ENCODE measurements at places on chromosomes 16 and 17.

GRCh38 chr17:4560421-4560820 is at the start of gene GGT6:
TSS of gene GGT6 (minus strand) at chr17:4560577. CDS start at chr17:4560521, 56 bp downstream.
- no peak for DNase-seq

- no peak for DNase-seq
Measured at GRCh38 chr16:88688013-88688778, 1.9 kb upstream of the SNAI3 start.

DNA sequence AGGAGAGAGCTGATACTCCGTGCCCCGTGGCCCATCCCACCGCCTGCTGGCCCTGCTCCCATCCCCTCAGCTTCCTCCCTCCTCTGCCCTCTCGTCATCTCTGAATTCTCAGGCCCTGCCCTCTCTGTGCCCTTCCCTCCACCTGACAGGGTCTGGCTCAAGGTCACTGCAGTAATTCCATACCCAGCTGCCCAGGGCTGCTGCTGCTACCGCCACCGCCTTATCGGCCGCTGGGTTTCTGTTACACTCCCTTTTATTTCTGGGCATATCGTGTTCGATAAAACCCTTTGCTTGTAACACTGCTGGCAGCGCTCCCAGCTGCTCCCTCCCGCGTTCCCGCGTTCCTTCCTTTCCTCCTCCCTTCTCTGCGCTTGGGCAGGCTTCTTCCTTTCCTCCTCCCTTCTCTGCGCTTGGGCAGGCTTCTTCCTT is 1.2 kb downstream of the EPN3 start:
- no peak for DNase-seq

DNA sequence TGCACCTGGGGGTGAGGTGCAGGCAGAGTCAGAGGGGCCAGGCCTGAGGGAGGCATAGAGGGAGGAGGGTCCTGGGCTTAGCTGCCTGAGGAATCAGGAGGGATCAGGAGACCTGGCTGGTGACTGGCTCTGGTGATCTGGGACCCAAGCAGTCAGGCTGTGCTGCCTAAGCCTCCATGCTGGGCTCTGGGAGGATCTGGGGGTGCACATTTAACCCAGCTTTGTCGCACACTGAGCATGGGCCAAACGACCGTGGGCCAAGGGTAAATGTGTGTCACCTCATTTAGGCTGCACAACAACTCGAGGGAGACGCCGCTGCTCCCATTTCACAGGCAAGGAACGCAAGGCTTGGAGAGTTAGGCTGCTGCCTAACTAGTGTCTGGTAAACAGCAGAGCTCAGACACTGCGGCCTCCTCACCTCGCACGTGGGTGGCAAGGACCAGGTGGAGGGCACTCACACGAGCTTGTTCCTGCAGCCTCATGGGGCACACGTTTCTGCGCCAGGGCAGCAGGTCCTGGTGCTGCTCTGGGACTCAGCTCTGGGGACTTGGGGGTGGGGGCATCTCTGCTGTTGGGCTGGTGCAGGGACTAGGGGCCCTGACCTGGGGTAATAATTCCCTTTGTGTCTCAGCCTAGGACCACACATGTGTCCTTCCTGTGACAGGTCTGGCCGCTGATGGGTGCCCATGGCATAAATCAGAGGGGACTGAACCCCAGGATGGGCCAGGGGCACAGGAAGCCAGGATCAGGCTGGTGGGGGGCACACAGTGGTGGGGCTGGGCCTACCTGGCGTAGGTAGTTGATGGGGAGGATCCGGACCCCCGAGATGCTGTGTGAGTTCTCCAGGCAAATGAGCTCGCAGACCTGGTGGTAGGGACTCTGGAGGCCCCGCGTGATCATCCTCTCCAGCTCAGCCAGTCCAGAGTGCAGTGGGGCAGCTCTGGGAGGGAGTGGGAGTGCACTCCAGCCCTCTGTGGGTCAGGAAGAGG is 18.7 kb downstream of the TMEM235 start:
- DNase-seq, result no peak

GRCh38 chr17:9241774-9242496 is 220.6 kb downstream of the NTN1 start:
- no peak for DNase-seq

DNA sequence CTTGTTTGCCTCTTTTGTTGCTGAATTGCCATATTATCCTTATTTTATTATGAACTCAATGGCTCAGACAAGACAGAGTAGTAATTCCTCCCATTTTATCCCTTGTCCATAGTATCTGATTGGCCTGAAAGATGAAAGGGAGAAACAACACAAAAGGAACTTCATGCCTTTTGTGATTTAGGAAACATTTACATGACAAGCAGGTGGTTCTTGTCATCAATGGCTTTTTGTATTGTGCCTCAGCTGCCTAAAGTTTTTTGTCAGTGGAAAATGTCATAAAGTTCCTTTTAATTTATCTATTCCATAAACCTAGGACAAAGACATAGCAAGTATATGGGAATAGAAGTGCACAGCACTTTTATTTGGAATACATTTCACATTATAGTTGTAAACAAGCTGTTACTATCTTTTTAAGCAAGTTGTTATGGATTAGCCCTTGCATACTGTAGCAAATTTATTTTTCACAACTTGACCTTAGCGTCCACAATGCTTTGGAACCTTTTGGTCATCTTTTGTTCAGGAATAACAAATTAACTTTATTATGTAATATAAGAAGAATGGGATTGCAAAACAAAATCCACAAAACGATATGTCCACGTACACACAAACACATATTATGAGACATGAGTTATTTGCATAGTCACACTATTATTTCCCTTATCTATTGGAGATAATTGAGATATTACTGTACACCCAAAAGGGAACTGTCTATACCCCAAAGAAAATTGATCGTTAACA is 12.4 kb upstream of the MPHOSPH6 start:
- no peak for DNase-seq
